ENCODE measurements at places on chromosomes 4 and X.

DNA sequence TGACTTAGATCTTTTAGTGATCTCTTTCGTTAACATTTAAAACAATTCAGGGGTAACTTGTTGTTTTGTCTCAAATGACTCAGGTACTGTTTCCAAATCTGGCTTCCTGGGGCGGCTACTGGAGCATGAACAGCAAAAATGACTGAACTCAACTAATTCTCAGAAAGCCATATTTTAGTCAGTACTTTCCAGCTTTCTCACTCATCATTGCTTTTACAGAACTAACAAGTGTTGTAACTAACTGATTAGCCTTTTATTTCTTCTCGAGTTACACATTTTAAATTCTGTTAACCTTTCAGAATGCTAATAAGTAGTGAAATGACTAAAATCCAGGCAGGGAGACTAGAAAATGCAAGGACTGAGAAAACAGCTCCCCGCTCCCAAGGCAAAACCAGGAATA is 55.3 kb downstream of the JADE3 start:
- no peak for DNase-seq

DNA sequence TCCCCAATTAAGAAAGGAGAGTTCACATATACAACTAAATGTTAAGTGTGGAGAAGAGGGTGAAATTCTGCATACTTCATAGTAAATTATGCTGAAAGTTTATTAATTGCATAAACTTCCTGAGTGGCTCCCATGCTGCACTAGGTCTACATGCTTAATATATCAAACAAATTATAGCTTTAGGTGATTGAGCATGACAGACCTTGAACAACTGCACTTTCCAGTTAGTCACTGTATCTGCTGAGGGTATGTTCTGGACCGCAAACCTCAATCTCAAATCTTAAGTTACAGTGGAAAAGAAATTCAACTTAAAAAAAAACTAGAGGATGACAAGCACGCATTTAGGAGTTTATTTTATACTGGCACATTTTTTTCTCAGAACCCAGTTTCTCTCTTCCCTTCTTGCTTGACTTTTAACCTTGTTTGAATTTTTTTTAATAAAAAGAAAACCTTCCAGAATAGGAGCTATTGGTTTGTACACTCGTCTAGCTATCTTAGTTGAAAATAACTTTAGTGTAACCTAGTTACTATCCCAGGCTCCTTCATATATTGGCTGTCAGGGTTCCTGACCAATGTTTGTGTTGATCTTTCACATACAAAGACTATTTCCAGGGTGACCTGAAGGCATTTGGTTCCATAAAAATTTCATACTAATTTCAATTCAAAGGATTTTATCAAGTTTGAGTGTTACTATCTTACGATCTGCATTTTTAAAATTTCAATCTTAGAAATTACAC is 10.2 kb upstream of the FAM120C start:
- no peak for DNase-seq

DNA sequence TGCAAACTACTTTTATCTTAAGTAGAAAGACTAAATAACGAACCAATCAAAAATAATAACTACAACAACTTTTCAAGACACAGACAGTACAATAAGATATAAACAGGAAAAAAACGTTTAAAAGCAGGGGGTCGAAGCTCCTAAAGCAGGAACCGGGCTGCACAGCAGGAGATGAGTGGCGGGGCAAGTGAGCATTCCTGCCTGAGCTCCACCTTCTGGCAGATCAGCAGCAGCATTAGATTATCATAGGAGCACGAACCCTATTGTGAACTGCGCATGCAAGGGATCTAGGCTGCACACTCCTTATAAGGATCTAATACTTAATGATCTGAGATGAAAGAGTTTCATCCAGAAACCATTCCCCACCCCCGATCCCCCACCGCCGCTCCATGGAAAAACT is 146.2 kb downstream of the TEX11 start:
- no peak for DNase-seq

GRCh38 chrX:13411496-13412207 is 91.8 kb upstream of the ATXN3L start:
- DNase-seq = no peak

GRCh38 chrX:7996414-7996813 is 69.2 kb upstream of the PNPLA4 start:
- peak; percentile 11 for DNase-seq

- no peak for DNase-seq
Measured at GRCh38 chrX:93673056-93673868, at the start of gene NAP1L3. NAP1L3 (minus strand) TSS chrX:93673578; CDS start chrX:93673304, 274 bp downstream.

- DNase-seq = no peak
Measured at GRCh38 chr4:123821861-123822260, 425.3 kb downstream of the SPRY1 start.

DNA sequence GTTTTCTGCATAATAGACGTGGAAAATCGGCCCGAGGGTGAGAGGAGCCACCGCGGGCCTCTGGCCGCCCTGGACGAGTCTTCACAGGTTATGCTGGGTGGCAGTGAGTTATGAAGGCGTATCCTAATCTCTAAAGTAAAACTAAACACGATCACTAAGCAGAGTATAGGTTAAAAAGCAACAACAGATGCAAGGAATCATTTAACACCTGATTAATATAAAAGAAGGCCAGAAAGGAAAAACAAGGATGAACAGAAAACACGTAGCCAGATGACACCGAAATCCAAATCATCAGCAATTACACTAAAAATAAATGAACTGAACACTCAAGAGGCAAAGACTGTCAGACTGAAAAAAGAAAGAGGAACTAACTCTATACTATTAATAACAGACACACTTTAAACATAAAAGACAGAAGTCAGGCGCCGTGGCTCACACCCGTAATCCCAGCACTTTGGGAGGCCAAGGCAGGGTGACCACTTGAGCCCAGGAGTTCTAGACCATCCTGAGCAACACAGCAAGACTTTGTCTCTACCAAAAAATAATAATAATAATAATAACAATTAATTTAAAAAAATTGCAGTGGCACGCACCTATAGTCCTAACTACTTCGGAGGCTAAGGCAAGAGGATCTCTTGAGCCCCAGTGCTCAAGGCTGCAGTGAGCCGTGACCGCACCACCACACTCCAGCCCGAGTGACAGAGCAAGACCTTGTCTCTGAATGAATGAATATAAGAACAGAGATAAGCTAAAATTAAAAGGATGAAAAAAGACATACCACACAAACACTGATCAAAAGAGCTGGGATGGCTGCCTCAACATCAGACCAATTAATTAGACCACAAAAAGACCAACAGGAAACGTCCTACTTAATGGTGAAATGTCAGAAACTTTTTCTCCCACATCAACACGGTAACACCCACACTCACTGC is 30.0 kb downstream of the CTBP1 start:
- peak; percentile 25 for DNase-seq

GRCh38 chr4:114302472-114302871 is 296.1 kb upstream of the UGT8 start:
- no peak for DNase-seq

Data from memory B cell (primary cell).